CMK (cell line): ENCODE measurements at places on chromosomes 11 and 22.

DNA sequence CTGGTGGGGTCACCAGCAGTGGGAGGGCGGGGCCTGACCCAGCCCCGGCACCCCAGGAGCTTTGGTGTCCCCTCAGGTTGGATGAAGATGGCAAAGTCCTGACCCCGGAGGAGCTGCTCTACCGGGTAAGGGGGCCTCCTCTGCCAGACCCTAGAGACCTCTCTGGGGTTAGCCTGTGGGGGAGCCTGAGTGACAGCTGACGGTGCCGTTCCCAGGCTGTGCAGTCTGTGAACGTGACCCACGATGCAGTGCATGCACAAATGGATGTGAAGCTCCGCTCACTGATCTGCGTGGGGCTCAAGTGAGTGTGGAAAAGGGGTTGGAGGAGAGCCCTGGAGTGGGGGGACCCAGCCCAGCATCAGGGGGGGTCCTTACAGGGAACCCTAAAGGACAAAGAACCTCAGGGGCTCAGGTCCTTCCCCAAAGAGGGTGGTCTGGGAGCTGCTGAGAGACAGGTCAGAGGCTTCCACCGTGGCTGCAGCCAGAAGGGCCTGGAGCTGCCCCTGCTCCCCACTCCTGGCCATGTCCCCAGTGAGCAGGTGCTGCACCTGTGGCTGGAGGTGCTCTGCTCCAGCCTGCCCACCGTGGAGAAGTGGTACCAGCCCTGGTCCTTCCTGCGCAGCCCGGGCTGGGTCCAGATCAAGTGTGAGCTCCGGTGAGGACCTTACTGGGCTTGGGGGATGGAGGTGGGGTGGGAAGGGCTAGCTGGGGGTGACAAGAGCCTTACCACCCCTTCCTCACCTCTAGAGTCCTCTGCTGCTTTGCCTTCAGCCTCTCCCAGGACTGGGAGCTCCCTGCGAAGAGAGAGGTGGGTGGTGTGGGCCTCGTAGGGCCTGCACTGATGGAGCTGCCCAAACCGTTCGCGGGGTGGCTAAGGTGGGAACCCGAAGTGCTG is 38.6 kb downstream of the SGSM3 start:
- no peak for DNase-seq

DNA sequence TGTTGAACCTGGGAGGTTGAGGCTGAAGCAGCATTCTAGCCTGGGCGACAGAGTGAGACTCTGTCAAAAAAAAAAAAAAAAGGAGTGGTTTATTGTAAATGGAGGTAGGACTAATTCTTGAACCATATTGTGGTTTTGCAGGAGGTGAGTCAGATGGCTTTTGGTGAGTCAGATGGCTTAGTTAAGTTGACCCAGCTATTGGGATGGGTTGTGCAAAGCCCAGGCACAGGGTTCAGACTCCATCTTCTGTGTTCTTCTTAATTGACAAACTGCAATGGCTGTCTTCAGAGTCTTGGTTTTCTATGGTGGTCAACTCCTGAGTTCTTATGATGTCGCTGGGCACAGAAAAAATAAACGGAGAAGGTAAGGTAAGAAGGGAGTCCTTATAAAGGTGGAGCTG is 182.7 kb downstream of the ADAMTS15 start:
- no peak for DNase-seq

GRCh38 chr22:32590556-32590955 is 115.9 kb downstream of the FBXO7 start:
- DNase-seq = no peak

GRCh38 chr11:35914816-35915215 is 29.0 kb upstream of the LDLRAD3 start:
- no peak for DNase-seq

GRCh38 chr11:2846056-2846455 is 39.5 kb downstream of the CDKN1C start:
- no peak for DNase-seq

GRCh38 chr22:39207141-39208012 is 37.4 kb downstream of the PDGFB start:
- no peak for DNase-seq

DNA sequence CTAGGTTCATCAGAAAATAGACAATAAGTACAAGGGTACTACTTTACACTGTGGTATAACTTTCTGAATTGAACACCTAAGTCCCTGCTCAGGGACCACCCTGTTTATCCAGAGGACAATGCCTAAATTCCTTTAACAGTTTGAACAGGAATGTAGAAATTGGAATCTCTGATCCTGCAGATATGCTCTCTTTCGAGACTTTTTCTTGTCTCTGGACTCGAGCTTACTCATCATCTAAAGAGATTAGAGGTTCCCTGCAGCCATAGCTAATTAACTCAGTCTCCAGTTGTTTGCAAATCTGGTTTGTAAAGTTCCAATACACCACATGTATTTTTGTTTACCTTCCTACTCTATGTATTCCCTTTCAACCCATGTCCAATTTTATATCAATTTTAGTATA is 1.0 kb downstream of the HOATZ start:
- DNase-seq = no peak

- no peak for DNase-seq
These were observed 10.9 kb downstream of the JRKL start for GRCh38 chr11:96400697-96401096.

- DNase-seq = no peak
These were observed 121.1 kb downstream of the NXPE2 start for GRCh38 chr11:114799476-114799875.

- no peak for DNase-seq
These were observed 10.0 kb downstream of the DIXDC1 start for GRCh38 chr11:111947143-111947542.

DNA sequence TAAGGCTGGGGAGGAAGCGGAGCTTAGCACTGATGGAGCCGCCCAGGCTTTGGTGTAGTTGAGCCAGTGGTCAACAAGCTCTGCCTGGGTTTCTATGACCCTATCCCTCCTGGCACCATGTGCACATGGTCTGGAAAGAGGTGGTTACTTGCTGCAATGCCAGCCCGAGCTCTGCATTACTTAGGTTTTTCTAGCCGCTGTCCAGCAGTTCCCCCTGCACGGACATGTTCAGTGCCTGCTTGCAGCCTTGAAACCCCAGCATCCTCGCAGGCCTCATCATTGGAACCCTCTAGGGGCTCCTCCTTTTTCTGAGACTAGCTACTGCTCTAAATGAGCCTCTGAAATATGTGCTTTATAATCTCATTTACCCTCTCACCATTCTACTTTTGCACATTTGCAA is 16.6 kb downstream of the CNTF start:
- DNase-seq = no peak

GRCh38 chr11:67628710-67629385 is 889 bp downstream of the NUDT8 start:
- DNase-seq = no peak

DNA sequence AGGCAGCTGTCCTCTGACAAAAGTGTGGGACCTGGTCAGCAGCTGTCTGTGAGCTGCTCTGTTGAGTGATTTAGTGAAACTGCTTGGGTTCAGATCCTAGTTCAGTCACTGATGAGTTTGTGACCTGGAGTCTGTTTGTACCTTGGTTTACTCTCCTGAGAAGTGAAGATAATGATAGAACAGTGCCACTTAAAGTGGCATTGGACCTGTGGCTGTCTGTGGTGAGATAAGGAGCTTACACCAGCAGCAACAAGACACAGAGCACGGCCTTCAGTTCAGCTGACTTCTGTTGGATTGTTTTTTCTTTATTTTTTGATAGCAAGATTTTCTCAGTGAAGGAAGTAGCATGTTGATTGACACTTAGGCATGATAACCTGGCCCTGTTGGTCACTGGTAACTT is 46.2 kb upstream of the CTTN start:
- no peak for DNase-seq

DNA sequence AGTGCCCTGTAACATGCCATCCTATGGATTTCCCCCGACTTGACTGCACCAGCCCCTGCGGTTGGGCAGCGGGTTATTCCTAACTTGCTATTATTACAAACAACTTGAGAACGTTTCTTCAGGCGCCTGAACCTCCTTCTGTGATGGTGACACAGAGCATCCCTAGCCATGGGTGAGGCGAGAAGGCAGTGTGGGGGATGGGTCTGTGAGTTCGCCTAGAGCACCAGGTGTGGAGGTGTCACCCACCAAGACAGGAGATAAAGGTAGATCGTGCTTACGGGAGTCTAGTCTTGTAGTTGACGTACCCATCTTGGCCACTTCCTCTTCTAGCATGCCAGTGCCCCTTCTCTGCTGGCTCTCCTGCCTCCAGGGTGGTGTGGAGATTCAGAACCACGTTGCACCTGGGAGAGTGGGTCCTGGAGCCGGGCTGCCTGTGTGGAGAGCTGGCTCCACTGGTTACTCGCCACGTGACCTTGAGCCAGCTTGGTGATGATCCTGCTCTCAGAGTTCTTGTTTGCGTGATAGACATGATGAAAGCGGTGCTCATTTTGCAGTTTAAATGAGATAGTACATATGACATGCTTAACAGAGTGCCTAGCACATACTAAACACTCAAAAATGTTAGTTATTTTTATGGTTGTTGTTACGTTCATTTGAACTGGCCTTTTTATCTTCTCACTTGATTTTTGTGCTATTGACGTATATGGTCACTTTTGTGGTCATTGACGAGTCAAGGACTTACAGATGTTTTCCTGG is 37.8 kb downstream of the TBC1D22A start:
- no peak for DNase-seq

- DNase-seq = no peak
These were observed 54.7 kb upstream of the NECTIN1 start for GRCh38 chr11:119783466-119784400.

- no peak for DNase-seq
These were observed 3.9 kb downstream of the MUS81 start for GRCh38 chr11:65863889-65864705.

DNA sequence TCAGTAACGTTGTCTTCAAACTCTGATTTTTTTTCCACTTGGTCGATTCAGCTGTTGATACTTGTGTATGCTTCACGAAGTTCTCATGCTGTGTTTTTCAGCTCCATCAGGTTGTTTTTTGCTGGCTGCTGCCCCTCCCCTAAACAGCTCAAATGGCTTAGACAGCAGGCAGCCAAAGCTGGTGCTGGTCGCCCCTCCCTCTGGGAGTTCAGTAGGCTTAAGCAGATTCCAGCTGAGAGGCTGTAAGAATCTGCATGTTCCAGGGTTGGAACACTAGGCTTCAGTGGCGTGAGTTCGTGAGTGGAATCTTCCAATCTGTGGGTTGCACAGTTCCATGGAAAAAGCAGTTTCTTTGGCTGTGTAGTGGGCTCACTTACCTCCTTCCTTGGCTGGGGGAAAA is 10.3 kb upstream of the FIBIN start:
- DNase-seq = no peak

GRCh38 chr11:9263840-9264315 is 1.3 kb downstream of the DENND5A start:
- no peak for DNase-seq
